Activated effector memory CD4-positive, alpha-beta T cell treated with anti-CD3 and anti-CD28 coated beads, Interleukin-2, amount 50 U/mL, for 16 hours (primary cell): ENCODE measurements at places on chromosomes 1 and 21.

GRCh38 chr21:31656199-31657095 lies 3.0 kb upstream of the SOD1 start:
- DNase-seq, result peak; percentile 79

DNA sequence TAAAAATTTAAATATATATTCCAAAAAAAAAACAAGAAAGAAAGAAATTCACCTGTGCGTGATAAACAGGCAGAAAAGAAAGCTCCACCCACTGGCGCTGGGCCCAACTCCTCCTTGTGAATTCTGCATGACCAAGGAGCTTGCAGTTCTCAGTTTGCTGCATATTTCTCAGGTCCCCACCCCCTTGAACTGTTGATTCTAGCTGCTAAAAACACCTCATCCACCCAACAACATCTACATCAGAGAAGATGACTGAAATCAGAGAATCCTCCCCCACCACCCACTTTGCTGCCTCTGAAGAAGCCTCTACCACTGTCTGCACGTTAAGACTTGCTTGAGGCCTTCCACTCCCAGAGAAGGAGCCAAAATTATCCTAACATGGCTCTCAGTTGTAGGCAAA lies 104.8 kb downstream of the RGS2 start:
- no peak for DNase-seq

GRCh38 chr1:111720274-111720976 lies 18.8 kb downstream of the INKA2 start:
- no peak for DNase-seq

DNA sequence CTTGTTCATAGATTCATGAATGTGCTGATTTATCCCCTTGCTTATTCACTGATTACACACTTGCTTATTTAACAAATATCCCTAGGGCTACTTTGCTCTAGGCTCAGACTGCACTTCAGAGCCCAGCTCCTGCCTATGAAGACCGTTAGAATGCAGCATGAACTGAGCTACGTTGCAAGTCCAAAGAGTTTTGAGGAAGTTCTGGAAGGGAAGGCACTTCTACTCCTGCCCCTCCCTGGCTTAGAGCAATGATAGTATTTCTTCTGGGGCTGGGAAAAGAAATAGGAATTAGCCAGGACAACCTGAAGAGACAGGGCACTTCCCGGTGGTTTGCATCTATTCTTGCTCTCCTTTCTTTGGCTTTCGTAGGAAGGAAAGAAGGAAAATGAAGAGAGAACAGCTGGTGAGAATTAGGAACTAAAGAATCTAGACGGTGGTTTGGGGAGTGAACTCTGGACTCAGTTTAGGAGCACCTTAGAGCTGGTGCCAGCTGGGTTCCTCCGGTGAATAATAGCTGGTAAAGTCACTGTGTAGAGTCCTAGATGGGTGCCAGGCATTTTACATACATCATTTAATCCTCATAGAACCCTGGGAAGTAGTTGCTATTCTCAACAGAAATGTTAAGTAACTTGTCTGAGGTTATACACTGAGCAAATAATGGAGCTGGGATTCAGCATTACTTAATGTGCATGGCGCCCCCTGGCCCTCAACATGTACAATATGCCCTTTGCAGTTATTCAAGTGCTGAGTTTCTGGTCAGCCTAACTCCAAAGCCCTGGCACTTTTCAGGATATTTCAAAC lies 65.9 kb downstream of the NDUFS5 start:
- peak; percentile 74 for DNase-seq
